ENCODE measurements at places on chromosomes 12 and 14.

GRCh38 chr12:43111608-43112007 lies 440.4 kb downstream of the ADAMTS20 start:
- DNase-seq = no peak

- DNase-seq = no peak
Measured at GRCh38 chr12:88925454-88925853, 345.2 kb upstream of the KITLG start.

- no peak for DNase-seq
Measured at GRCh38 chr12:105481392-105482300, 151.2 kb downstream of the C12orf75 start.

DNA sequence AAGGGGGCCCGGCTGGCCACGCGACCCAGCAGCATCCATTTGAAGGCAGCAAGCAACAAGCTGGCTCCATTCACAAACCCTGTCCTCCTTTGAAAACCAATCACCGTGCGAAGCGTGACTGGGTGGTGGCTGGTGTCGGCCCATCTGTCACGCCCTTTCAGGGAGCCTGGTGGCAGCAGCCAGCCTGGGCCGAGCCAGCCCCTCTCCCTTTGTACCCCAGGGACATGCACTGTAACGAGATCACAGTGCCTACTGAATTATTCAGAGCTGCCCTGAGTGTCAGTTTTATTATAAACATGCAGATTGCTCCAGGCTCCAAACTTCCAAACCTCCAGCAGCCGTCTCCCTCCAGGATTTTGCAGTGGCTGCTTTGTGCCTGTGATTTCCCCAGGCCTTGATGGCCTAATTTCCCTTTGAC lies 22.3 kb upstream of the CTDSP2 start:
- no peak for DNase-seq

DNA sequence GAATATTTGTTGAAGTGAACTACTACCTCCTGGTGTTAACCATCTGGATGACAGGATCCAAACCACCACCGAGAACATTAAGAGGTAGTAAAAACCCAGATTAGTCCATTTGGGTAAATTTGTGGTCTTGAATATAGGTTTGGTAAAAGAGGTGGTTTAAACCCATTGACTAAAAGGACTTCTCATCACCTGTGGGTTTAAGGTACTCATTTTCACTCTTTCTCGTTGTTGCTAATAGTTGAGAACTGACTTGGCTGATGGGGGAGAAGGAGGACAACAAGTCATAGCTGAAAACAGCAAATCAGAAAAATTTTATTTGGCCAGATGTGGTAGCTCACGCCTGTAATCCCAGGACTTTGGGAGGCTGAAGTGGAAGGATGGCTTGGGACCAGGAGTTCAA lies 59.2 kb downstream of the ACADS start:
- no peak for DNase-seq

DNA sequence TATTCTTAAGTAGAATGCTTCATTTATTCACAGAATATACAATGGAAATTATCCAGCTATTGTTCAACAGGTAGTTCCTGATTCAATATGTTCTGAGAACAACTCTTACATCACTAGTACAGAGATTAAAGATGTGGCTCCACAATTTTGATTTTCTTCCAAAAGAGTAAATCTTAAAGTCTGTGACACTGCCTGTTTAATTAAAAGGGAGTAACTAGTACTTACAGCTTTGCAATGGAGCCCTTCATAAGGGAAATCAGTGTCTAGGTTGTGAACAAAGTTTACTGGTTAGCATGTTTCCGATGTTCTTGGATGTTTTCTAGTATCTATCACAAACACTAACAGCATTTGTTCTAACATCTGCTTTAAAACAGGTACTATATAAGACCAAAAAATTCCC lies 30.8 kb downstream of the MIA2 start:
- no peak for DNase-seq

DNA sequence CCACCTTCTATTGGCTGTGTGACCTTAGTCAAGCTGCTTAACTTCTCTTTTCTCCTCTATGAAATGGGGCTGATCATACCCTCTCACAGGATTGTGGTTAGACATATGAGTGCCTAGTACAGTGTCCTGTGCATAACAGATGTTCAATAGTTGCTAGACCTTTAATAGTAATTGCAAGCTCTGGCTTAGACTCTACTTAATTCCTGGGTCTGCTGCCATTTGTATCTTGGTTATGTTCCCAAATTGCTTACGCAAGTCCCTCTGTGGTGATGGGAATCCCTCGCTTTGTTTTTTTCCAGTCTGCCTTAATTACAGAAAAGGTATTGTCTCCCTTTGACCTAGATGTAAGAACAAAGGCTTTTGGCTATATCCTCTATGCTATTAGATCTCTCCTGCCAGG lies 15.1 kb downstream of the SUDS3 start:
- DNase-seq = no peak

DNA sequence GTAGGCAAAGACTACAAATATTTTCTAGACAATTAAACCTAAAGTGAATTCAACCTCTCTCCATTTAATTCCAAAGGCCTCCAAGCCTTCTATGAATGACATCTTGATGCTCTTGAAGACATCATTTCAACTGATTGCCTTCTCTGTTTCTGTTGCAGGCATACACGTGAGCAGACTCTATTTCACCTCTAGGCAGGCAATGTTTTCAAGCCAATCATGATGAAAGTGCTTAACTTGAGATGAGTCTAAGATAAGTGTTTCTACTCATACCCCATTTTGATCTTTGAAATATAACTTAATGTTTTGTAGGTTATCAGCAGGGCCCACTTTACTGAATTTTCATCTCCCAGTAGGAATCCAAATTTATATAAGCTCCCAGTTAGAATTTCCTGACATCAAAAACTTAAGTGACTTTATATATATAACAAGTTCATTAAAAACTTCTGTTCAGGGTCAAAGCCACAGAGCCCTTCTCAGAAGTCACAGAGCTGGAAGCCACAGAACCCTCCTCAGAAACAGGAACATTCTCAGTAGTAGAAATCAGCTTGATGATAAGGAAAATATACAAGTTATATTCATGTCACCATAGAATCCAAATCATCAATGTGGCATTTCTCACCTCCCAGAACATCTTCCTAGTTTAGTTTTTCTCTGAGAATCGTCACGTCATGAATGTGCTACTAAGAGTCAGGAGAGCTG lies 108.5 kb downstream of the PHLDA1 start:
- DNase-seq = no peak

GRCh38 chr12:131007740-131008117 lies 54.0 kb downstream of the ADGRD1 start:
- no peak for DNase-seq

DNA sequence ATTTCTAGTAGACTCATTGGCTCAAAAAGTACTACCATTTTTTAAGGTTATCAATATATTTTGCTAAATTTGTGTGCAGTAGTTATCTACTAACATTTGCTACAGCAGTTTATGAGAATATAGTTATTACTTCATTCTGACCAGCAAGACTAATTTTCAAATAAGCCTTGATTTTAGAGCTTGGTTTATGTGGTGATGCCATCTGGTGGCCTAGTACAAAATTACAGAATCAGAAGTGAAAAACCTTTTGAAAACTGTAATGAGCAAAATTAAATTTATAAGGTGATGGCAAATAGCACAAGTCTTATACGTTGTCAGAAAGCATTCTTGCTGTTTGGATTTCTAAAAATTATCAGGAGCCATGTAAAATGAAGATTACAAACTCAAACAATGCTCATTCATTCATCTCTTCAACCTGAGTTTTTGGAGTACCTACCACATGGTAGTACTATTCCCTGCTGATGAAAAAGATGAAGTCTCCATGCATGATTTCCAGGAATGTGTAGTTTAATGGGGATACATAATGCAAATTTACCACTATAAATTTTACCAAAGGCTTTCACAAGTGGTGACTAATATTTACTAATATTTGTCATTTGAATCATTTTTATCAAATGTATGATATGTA lies 51.0 kb downstream of the MAGOHB start:
- DNase-seq = no peak

DNA sequence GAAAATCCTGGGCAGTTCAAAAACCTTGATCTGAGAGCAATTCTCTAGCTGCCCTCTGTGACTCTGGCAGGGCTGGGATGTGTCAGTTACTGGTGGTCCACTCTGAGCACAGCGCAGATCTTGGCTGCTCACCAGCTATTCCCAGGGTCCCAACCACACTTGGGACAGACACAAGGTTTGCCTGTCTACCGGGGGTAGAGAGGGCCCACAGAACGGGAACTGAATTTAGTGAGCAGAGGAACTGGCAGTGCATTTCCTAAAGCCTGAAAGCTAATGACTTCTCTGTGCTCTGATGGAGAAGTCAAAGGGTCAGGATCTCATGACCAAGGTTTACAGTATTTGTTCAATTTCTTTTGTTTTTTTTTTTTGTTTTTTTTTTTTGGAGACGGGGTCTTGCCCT lies 2.6 kb downstream of the PDE6H start:
- DNase-seq = no peak

DNA sequence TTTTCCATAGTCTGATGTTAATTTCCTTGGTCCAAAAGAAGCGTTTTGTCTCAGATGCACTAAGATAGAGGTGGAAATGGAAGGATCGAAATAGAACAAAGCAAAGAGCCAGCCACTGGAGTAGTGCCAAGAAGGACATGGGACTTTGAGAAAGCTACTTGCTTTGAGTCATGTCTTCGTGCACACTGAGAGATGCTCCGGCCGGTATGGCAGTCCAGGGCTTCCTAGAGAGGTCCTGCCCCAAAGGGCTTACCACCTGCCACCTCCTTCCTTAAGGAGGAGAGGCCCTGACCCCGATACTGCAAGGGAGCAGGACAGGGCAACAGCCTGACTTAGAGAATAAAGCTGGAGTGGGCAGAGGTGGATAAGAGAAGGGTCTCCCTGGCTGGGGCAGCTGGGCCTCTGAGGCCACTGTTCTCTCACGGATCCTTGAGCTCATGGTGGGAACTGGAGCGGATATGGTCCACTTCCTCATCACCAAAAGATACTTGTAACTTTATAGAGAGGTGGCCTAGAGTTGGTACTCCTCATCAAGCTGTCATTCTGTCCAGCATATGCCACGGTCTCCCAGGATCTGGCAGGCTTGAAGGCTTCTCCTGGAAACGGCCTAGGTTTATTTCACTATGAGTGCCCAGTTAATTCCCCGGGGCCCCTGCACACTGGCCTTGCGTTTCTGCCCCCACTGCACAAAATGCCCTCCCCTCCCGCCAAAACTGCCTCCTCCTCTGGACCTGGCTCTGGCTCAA lies 57.4 kb downstream of the FOXN3 start:
- no peak for DNase-seq

- no peak for DNase-seq
Measured at GRCh38 chr12:104226672-104227071, 11.1 kb downstream of the TXNRD1 start.

- DNase-seq = no peak
Measured at GRCh38 chr12:41743835-41744234, 400.8 kb downstream of the GXYLT1 start.

DNA sequence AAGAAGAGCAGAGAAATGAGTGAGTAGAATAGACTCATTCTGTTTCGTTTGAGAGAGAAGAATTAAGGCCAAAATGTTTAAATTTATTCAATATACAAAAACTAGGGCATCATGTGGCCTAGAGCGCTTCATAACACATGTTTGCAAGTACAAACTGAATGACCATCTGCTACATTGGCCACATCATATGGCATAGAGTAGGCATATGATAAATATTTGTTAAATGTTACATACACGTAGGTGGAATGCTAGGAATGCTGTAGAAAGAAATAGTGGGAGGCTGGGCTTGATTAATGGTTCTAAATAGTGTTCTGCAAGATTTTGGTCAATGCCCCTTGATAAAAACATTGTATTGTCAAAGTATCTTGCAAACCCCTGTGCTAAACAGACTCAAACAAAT lies 10.8 kb downstream of the MGP start:
- no peak for DNase-seq

GRCh38 chr12:8057306-8057705 lies 8.9 kb downstream of the C3AR1 start:
- no peak for DNase-seq

- DNase-seq = no peak
Measured at GRCh38 chr14:31969699-31970240, 107.3 kb upstream of the ARHGAP5 start.

DNA sequence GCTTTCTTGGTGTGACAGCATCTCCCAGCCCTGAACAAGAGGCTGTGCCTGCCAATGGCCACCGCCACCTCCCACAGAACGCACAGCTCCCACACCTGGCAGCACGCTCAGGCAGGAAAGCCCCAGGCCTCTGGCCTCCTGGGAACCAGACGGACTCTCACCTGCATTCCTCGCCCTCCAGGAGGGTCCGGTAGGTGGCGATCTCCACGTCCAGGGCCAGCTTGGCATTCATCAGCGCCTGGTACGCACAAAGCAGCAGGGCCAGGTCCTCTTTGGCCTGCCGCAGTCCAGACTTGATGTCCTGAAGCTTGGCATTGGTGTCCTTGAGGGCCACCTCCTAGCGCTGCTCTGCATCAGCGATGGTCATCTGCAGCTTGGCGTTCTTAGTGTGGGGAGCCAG lies 12.1 kb upstream of the KRT77 start:
- DNase-seq = no peak

DNA sequence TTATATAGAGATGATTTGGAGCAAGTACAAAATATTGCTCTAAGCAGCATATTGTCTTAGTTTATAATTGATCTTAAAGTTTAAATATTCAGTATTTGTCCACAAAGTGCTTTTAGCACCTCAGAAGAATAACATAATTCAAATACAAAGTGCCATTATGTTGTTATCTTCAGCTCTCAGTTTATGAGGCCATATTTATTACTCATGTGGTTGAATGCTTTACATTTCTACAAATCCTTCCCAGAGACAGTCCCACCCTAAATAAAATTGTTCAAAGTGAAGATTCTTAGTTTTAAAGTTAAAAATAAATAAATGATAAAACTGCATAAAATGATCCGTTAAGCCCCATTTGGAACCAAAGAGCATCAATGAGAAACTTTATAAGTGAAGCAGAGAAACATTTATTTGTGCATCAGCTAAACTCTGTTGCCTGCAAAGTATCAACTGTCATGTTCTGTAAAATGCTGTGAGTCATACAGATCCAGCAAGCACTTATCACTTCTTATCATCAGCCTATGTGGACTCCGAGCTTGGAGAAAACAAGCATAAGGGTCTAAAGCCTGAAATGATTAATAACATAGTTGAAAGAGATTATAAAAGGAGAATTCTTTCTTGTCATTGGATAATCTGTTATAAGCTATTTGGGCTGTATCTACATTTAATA lies 218.9 kb downstream of the ADAMTS20 start:
- no peak for DNase-seq

DNA sequence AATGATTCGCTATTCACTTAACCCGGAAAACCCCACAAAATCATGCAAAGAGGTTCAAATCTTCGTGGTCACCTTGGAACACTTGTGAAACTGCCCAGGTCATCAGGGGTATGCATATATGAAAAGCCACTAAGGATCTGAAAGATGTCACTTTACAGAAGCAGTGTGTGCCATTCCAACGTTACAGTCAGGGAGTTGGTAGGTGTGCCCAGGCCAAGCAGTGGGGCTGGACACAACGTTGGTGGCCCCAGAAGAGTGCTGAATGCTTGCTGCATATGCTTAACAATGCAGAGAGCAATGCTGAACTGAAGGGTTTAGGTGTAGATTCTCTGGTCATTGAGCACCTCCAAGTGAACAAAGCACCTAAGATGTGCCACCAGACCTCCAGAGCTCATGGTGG lies 51.1 kb upstream of the EIF5 start:
- DNase-seq = no peak
